Effector memory CD8-positive, alpha-beta T cell (primary cell): ENCODE measurements at places on chromosomes 2 and 18.

DNA sequence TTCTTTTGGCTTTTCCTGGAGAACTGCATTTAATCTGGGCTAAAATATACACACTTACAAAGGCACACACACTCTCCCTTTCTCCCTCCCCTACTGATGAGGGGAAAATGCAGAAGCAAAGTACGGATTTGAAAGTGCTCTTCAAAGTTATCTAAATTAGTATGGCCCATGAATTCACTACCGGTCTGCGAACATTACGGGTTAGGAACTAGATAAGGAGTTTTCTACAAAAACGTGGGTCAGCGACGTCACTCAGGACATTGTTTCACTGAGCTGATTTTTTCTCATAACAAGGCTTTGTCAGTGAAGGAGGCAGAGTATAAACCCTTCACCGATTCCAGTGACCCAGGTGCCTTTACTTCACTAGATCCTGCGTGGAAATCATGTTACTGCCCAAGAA lies 47.3 kb downstream of the COA5 start:
- no peak for DNase-seq

DNA sequence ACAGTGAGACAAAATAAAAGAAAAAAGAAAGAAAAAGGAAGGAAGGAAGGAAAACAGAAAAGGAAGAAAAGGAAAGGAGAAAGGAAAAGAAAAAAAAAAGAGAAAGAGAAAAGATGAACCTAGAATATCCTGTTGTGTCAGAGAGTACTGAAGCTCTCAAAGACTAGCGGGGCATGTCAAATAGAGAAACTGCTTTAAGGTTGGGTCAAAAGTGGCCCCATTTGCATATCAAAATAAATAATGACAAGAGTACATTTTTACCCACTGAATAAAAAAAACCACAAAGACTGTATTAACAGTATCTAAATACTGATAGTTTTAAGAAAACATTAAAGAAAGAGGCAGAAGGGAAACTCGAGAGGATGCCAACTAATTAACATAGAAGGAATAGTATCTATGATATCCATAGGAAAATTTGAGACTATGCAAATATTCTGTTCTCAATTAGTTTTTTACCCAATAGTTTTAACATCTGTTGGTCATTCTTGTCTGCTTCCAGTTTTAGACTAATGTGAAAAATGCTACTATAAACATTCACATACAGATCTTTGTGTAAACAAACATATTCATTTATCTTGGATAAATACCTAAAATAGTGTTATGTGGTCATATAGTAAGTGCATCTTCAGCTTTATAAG lies 53.2 kb downstream of the SFXN5 start:
- no peak for DNase-seq

GRCh38 chr2:201157694-201158093 lies 25.2 kb upstream of the CASP10 start:
- DNase-seq = no peak

- no peak for DNase-seq
Measured at GRCh38 chr2:128543646-128544045, 225.0 kb upstream of the HS6ST1 start.

- no peak for DNase-seq
Measured at GRCh38 chr2:37720533-37721200, 49.2 kb upstream of the CDC42EP3 start.

- DNase-seq = no peak
Measured at GRCh38 chr18:34528177-34528576, 181.9 kb upstream of the DTNA start.

DNA sequence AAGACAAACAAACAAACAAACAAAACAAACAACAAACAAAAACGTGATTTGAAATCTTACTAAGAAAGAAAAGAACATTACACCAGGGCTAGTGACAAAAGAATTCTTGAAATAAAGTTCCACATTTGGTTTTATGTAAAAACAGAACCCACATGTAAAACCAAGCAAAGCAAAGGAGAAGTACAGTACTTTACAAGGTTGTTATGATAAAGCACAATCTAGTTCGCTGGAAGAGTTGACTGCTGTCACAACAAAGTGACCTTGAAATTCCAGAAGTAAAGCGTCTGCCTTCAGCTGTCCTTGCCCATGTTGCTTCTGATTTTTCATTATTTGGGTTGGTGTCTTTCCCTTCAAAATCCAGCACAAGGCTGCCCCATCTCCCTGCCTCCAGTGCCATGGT lies 94.8 kb upstream of the CYRIA start:
- no peak for DNase-seq

GRCh38 chr2:26555246-26556133 lies 77.6 kb upstream of the OTOF start:
- DNase-seq = no peak
